Stimulated activated CD8-positive, alpha-beta memory T cell treated with anti-CD3 and anti-CD28 coated beads, Interleukin-2, amount 100 ng/mL, for 1 hour (primary cell): ENCODE measurements at places on chromosomes 13 and 19.

DNA sequence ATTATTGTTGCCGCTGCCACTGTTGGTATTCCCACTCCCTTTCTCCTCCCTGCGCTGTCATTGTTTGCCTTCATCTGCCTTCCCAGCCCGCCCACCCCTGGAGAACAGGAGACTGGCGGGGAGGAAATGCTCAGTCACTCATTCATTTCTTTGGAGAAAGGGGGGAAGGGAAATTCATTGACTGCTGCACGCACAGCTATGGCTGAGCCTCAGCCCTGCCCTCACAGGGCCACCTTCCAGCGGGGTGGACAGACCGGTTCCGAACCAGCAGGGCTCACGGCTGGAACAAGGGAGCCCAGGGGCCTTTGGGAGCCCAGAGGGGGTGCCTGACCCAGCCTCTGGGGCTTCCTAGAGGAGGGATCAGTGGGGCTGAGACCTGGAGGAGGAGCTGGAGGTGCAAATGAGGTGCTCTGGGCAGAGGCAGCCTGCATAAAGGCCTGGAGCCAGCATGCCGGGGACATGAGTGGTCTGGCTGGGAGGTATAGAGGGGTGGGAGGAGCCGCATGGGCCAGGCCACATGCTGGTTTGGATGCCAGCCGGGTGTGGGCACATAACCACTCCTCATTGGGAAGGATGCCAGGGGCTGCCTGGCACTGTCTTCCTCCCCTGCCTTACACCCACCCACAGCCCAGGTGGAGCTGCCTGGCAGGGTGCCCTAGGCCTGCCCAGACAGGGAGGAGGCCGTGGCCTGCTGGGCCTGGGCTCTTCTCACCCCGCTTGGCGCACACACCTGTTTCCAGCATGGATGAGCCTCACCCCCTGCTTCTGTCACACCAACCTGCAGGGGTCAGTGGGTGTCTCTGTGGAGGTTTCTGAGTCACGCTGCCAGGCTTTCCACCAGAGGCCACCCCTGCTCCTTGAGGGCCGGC lies 26.8 kb downstream of the PPP5C start:
- DNase-seq: no peak

DNA sequence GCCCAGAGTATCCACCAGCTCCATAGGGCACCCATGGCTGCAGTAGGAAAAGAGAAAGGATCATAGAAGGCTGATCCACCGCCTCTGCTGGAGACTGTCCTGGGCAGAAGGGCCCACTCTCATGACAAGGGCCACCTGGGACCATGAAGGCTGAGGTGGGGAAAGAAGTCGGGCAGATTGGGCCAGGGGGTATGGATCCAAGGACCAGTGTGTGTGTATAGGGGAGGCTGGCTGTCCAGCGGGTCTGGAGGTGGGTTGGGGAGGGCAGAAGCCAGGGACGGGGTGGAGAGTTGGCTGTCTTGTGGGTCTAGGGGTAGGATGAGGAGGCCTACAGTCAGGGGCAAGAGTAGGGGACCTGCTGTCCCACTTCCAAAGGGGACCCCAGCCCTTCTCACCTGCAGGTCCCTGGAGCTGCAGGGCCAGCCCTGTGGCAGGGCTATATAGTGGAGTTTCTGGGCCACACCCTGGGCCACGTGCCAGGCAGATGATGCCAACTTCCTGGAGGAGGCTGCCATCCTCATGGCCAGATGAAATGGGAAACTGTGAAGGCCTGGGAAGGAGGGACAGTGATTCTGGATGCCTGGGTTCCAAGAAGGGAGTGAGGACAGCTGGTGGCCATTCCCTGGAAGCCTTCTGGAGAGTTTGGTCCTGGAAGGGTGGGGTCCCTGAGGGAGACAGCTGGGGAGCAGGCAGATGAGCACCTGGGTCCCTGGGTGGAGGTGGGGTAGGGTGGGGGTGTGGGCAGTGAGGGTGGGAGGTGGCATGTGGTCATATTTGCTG lies at the start of gene FCGBP:
FCGBP (minus strand) TSS at position 51 of the 780 bp plus-strand sequence.
- DNase-seq: no peak

- no peak for DNase-seq
Observed at GRCh38 chr13:34731486-34731885, 210.6 kb upstream of the NBEA start.

DNA sequence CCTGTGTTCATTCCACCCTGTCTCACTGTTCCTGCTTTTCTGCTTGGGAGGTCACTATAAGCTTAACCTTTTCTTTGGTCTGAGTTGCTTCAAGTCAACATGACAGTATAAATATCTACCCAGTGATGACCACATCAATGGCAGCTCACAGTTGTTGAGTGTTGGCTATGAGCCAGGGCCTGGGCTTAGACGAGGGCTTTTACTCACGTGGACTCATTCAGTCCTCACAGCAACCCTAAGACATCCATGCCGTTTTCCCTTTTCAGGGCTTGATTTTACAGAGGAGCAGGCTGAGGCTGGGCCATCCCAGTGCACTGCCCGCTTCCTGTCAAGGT lies 10.2 kb upstream of the CCDC97 start:
- DNase-seq: no peak

GRCh38 chr13:60583196-60583888 lies 186.3 kb downstream of the TDRD3 start:
- no peak for DNase-seq

DNA sequence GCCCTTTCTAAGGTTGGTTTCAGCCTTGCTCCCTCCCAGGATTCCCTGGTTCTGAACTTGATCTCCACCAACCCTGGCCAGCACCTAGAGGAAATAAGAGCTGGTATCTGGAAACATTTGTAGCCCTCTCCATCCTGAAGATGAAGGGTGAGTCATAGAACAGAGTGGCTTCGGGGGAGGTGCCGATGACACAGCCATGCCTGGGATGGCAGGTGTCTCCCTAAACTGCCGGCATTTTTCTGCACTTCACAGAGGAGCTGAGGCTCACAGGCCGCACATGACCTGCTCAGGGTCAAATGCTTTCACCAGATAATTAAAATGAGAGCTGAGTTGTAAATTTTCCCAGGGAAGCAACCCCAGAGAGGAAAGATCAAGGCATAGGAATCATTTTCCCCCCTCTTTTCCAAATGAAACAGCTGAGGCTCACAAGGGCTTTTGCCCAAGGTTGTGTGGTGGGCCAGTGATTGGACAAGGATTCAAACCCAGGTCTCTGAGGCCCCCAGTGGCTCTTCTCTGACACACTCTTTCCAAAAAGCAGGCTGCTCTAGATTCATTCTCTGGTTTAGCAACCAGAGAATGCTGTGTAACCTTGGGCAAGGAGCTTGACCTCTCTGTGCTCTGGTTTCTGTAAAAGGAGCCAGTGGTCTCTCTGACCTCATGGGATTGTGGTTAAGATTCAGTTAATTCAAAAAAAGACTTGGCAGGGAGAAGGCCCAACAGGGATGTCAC lies 1.2 kb upstream of the SLC25A42 start:
- no peak for DNase-seq

DNA sequence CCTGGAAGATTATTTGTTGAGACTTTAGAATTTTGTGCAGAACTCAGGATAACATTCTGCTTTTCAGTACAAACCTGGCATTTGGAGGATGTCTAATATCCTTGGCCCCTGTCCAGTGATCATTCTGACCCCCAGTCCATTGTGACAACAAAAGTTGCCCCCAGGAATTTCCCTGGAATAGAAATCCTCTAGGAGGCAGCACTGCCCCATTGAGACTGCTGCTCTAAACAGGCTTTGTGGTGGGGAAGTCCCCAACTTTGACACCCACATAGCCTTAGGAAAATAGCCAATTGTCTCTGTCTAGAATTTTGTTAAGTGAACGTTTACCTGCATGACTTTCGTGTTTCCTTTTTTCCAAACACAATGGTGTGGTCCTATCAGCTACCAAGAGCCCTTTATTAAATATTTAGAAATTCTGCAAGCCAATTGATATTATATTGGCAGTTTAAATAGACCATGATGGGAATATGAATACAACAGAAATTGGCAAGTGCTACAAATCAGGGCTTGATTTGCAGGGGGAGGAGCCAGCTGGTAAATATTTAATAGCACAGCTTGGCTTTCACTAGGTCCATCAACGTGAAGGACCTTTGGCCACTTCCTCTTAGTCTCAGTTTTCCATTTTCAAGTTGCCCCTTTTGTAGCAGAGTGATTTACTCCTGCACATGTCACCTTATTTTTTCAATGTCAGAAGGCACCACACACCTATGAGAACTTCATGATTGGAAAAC lies 451.7 kb downstream of the EFNB2 start:
- DNase-seq: no peak

DNA sequence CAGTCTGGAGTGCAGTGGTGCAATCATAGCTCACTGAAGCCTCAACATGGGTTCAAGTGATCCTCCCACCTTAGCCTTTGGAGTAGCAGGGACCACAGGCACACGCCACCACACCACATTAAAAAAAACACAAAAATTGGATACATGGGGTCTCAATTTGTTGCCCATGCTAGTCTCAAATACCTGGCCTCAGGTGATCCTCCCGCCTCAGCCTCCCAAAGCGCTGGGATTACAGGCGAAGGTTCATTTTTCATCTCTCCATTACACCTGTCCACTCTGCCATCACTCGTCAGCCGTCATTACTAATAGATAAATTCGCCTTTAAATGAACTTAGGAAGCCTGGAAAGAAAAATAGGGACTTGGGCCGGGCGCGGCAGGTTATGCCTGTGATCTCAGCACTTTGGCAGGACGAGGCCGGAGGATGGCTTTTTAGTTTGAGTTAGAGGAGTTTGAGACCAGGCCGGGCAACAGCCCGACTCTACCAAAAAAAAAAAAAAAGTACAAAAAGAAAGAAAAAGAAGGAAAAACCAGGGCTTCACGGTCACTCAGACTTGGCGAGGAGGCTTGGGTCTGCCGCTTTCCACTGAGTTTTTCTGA lies 685 bp upstream of the SUPT5H start:
- no peak for DNase-seq

DNA sequence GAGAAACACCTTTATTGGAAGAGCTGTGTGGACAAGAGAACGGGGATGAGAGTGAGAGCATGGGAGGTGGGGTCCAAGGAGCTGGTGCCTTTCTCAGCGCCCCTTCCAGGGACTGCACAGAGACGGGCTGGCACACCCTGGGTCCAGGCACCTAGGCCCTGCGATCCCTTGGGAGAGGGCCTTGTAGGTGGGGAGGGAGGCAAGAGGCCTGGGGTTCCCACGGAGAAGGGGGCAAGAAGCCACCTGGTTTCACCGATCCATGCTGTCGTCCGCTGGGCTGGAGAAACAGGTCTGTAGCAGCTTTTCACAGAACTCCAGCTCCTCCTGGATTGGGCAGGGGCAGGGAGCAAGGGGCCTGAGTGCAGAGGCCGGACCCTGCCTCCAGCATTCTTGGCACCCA lies 3.5 kb upstream of the PPP6R1 start:
- no peak for DNase-seq

GRCh38 chr13:22482496-22483000 lies 698.2 kb upstream of the SGCG start:
- DNase-seq: no peak

DNA sequence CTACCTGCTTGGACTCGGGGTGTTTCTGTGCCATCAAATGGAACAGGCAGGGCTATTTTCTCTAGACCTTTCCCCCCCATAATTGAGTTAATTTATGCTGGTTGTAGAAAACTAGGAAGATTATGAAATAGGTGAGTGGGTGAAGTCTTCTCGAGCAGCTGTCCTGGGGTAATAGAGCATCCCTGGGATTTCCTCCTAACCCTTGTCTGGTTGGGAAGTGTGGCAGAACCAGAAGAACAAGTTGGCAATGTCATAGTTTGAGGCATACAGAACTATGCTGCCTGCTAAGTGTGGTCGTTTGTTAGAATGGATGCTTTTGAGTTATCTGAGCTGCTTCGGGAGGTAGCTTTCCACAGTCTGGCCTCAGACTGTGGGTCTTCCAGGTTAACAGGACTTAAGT lies 3.7 kb downstream of the GATAD2A start:
- DNase-seq: no peak

DNA sequence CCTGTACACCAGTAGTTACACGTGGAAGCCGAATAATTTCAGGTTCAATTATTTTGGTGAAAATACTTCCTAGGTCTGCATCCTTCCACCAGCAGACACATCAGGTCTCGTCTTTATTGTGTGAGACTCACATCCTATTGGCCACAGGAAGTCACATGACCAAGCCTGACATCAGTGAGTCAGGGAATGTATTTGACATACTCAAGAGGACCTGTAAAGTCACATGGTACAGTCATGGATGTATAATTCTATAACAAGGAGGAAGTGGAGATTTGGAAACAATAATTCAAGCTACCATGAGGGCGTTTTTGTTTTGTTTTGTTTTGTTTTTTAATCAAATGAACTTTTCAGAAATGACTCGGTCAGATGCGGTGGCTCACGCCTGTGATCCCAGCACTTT lies 9.3 kb upstream of the HIF3A start:
- no peak for DNase-seq
